Stimulated activated CD4-positive, alpha-beta T cell treated with anti-CD3 and anti-CD28 coated beads, Interleukin-1b, Interleukin-23, amount 100 ng/mL, for 1 hour (primary cell): ENCODE measurements at places on chromosomes 5 and 9.

GRCh38 chr9:133553973-133554713 lies 19.6 kb downstream of the ADAMTSL2 start:
- no peak for DNase-seq

DNA sequence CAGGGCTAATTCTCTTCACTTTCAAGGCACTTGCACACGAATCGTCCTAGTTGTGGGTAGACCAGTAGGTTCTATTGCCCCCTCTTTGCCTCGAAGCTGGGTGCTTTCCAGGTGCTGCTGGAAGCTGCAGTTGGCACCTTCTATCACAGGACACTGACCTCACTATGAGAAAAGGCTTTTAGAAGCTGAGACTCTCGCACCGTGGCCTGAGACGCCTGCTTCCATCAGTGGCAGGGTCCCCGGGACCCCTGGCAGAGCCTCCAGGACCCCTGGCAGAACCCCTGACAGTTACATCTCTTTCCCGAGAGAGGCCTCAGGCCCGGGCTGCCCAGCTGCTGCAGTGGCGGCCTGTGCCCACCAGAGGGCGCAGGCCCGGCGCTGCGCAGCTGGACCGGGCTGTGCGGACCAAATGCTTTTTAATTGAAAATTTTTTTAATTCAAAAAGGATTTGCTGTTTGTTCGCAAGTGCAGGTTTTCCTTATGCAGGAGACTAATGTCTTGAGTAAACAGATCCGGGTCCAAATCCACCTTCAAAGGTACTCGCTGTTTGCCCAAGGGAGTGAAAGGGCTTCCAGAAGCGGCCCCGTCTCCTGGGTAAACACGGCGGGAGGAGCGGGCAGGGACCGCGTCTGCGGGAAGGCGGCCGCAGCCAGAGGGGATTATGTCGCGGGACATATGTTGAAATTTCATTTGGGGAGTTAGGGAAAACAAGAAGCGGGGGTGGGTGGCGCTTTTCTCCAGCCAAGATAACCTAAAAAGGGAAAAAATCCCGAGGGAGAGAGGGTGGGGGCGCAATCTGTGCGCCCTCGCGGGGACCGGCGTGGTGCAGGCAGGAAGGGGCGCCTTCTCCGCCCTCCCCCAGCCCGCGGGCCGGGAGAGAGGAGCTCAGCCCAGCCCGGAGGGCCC lies 114.5 kb upstream of the LMX1B start:
- no peak for DNase-seq

DNA sequence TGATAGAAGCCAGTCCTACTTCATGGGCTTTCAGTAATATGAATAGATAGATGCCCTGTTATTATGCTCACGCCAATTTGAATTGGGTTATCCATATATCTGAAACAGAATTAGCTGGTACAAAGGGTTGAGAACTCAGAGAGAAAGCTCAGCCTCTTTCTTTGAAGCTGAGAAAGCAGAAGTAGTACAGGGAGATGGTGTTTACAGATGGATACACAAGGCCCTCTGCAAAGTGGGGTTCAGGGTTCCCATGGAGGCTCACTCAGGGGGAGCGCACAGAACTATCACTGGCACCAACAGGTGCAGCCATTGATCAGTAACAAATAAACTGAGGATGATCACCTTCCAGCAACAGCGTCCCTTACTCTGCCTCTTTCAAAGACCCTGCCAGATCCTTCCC lies 349.7 kb downstream of the ICE1 start:
- DNase-seq: no peak

DNA sequence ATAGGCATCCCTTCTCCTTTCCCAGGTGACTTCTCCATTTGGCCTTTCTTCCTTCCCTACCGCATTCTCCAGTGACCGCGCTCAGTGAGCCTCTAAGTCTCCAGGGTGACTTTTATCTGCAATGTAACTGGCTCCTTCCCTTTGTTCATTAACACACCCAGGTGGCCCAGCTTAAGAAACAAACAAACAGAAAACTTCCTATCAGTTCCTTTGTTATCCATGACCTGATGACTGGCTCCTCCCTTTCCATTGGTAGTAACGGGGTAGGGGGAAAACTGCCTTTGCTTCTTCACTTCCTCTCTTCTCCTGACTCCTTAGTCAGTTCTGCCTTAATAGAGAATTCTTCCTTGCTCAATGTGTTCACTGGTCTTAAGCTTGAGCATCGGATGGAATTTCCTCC lies 7.0 kb upstream of the SH3GL2 start:
- no peak for DNase-seq

- no peak for DNase-seq
Measured at GRCh38 chr5:82413302-82414040, 135.3 kb upstream of the RPS23 start.

GRCh38 chr5:166834246-166834645 lies 1457.2 kb upstream of the WWC1 start:
- DNase-seq: no peak

GRCh38 chr5:16178745-16179372 lies 732 bp downstream of the MARCHF11 start:
- DNase-seq: no peak

DNA sequence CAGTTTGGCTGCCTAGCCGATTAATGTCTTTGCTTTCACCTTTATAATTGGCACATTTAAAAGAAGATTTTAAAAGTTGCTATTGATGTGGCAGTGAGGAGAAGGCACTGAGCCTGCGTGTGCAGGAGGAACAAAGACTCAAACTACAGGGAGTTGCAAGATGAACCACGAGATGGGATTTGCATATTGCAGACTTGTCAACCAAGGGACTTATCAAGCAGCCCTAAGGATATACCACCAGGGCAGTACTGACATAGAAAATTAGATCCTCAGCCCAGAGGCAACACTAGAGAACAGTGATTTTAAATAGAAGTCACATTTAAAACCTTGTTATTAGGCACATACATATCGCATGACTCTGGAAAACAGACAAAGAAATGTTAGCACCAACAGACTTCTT lies 342.6 kb downstream of the GLIS3 start:
- DNase-seq: no peak

DNA sequence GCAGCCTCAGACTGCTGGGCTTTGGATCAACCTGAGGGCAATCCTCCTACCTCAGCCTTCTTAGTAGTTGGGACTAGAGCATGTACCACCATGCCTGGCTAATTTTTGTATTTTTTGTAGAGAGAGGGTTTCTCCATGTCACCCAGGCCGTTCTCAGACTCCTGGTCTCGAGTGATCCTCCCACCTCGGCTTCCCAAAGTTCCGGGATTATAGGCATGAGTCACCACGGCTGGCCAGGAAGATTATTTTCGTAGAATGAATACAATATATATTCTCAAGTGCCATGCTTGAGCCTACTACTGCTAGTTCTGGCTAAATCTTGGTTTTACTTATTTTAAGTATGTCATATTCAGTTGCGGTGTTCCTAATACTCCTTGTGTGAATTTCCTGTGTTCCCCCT lies 88.2 kb upstream of the CLINT1 start:
- DNase-seq: no peak

DNA sequence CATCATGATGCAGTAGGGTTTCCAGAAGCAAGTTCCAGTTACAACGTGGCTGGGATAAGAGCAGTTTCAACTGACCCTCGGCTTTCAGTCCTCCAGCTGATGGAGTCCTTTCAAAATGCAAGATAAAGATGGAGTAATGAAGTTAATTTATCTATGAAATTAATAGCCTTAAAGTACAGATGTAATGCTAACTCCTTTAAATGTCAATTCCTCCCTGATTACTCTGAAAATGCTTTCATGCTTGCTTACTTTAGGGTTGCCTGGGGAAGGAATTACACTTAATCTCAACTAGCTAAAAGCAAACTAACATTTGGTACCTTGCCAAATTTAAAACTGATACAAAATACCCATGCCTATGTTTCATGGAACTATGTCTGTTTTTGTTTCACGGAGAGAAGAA lies 178.4 kb downstream of the KIAA0825 start:
- no peak for DNase-seq

- no peak for DNase-seq
Measured at GRCh38 chr9:3495855-3496254, 29.9 kb downstream of the RFX3 start.

DNA sequence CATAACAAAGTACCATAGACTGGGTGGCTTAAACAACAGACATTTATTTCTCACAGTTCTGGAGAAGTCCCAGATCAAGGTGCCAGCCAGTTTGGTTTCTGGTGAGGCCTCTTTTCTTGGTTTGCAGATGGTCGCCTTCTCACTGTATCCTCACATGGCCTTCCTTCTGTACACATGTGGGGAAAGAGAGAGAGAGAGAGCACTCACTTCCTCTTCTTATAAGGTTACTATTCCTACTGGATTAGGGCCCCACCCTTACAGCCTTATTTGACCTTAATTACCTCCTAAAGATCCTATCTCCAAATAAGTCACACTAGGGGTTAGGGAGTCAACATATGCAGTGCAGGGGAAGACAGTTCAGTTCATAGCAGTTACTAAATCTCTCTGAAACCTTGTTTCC lies 205.6 kb upstream of the GDNF start:
- DNase-seq: no peak

DNA sequence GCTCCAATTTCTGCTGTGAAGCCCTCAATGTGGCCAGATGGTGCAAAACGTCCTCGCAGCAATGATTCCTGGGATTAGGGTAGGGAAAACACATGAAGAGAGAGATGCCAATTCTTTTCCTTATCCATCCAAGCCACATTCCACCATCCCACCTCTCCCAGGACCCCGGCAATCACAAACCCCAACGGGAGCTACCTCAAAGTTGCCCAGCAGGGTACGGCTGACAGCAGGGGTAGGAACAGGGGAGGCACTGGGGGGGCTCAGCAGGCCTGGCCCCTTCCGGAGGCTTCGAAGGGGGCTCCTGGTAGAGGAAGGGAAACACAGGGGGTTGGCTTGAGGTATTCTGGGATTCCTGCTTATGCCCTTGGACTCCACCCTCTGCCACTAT lies 3.4 kb upstream of the STOML2 start:
- no peak for DNase-seq

- no peak for DNase-seq
Measured at GRCh38 chr9:120156376-120156775, 423.6 kb downstream of the CDK5RAP2 start.

GRCh38 chr9:23586906-23587305 lies 239.1 kb downstream of the ELAVL2 start:
- DNase-seq: no peak

GRCh38 chr5:94906750-94907149 lies 288.3 kb downstream of the SLF1 start:
- DNase-seq: no peak

DNA sequence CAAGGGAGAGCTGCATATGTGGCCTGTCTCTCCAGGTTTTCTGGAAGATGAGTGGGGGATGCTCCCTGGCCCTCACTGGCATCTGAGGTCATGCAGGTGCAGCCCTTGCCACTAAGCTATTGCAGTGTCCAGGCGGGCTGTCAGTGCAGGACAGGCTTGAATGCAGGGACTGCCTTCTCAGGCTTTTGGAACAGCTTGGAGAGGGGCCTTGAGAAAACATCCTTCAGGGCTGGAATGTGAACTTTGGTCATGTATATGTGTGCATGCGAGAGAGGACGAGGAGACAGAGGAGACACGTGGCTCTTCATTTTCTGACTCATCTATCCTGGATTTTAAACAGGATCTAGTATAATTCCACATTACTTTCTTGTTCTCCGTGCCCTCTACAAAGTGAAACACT lies 90.3 kb downstream of the MACROH2A1 start:
- DNase-seq: no peak

GRCh38 chr5:109347252-109347888 lies 62.4 kb downstream of the PJA2 start:
- no peak for DNase-seq

- no peak for DNase-seq
Measured at GRCh38 chr5:39566029-39566428, 141.2 kb upstream of the DAB2 start.

GRCh38 chr9:30507166-30507565 lies 1877.3 kb upstream of the ACO1 start:
- DNase-seq: no peak

- DNase-seq: no peak
Measured at GRCh38 chr9:134679616-134680392, 38.2 kb downstream of the COL5A1 start.

DNA sequence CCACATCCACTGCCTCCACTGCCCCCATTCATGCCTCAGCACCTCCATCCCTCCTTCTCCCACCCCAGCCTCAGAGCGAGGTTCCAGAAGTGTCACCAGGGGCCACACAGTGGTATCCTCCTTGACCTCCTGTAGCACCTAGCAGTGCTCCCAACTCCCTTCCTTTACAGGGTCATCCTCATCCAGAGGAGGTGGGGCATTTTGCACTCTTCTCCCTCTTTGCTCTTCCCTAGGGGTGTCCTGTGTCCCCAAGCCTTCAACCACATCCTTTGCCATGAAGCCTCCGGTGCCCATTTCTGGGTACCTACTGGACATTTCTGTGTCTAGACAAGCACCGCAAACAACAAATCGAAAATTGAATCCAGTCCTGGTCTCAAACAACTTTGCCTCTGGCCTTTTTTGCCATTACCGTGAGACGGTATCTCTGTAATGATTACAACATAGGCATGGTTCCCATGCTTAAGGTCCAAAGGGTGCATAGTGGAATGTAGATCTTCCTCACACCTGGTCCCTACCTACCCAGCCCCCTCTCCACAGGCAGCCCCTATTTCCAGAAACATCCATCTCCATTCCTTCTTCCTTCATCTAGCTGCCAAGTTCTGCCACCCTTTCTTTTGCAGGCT lies 17.6 kb downstream of the WWC1 start:
- no peak for DNase-seq

- no peak for DNase-seq
Measured at GRCh38 chr5:176825234-176825633, 14.9 kb downstream of the UNC5A start.

DNA sequence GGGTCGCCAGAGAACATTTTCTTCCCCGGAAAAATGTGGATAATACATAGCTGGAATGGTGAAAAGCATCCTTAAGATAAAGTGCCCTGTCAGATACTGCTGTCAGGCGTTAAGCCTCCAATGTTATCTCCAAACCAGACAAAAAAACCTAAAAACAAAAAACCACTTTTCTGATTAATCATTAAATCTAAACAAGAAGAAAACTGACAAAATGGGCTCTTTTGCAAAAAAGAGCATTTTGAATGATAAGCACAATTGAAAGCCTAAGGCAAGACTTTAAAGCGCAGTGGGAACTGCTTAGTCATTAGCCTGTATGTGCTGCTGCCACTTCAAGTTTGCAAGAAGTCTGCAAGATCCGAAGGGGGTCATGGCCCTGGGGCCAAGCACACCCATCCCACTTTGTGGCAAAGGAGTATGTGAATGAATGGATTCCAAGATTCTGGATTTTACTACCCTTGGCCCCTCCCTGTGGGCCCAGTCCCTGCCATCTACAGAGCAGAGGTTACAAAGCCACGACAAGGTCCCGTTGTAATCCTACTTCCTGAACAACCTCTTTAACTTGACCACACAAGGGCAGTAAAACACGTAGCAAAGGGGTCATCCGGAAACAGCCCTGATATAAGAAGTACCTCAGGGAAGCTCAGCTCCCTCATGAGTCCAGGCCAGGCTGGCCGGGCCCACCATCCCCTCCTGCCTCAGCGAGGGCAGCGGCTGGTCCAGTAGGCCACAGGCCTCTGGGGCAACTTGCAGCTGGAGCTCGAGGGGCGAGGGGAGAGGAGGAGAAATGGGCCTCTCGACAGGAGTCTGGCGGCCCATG lies 29.7 kb downstream of the SHB start:
- no peak for DNase-seq

DNA sequence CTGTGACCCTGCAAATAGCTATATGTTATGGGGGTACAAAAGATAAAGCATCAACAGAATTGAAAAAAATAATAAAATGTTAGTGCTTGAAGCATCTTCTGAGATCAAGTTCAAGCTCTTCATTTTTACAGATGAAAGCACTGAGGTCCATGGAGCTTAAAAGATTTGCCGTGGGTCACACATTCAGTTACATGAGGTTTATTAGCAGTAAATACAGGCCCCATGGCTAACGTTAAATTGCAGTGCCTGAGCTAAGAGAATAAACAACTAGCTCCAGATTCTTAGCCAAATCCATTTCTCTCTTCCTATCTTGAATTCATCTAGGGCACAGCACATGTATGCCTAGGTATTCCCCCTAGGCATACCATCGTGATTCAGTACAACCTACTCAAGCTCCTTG lies 2052.7 kb upstream of the C9orf72 start:
- DNase-seq: no peak
